RPMI7951 (cell line): ENCODE measurements at places on chromosomes 5 and 9. TPM values are rescaled to one million over a fixed set of nuclear protein-coding genes. Genes with fewer than 3 reads are reported as not detected.

- no peak for DNase-seq
These were observed 390.7 kb downstream of the PLK2 start for GRCh38 chr5:58069016-58069705.

- DNase-seq = peak; percentile 52
These were observed 82.8 kb downstream of the DAP start for GRCh38 chr5:10678244-10678643.

GRCh38 chr9:76594764-76595424, 135.9 kb downstream of the GCNT1 start:
- no peak for DNase-seq

- no peak for DNase-seq
These were observed 21.4 kb upstream of the ALDOB start for GRCh38 chr9:101457003-101457402.

GRCh38 chr5:108629779-108630528, 117.7 kb upstream of the FER start:
- no peak for DNase-seq

DNA sequence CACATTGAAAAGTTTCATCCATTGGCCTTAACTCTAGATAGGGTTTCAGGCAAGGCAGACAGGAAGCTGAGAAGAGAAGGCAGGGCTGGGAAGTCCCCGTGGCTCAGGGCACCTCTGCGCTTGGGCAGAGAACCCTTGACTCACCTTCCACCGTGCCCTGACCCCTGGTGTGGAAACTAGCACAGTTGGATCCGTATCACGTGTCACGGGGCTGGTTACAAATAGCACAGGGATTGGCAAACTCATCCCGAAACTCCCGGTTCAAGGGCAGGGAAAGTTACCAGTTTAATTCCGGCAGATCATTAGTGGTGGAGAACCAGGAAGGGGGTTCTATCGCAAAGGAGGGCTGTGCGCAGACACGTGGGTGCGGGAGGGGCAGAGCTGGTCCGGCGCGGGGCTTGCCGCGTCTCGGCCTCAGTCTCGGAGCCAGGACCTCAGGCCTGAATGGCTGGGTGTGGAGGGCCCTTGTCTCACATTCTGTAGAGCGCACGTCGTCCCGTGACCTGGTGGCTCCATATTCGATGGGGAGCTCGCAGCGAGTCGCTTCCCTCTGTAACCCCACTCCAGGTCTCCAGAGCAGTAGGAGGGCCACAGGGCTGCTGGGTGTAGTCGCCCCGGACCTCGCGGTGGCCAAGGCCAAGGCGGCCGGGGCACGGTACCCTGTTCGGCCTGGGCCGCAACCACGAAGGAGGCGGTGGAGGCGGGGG, 771 bp upstream of the TMEM171 start:
- no peak for DNase-seq

DNA sequence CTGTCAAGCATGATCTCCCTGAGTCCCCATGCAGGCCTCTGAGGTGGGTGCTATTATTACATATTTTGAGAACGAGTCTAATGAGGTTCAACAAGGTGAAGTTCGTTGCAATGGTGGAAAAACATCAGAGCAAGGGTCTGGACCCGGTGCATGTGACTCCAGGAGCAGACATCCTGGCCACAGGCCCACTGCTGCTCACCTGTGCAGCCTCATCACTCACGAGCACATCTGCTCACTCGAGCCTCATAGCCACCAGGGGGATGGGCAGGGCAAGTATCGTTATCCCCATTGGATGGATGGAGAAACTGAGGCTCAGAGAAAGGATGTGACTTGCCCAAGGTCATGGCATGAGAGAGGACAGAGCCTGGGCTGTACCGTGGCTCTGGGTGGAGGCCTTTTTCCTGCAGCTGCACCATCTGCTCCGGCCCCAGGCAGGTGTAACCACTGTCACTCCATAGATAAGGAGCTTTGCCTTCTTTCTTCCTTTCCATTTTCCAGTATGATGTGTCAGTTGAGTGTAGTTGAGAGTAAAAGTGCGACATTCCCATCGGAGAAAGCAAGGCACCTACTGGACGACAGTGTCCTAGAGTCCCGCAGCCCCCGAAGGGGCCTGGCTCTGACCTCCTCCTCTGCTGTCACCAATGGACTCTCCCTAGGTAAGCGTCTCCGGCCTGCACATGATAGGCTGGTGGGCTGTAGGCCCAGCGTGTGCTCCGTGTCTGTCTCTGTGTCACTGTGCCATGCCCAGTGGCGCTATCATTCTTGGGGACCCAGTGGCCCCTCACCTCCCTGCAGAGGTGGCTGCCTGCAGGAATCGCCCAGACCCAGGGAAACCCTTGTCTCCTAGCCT, 68.4 kb upstream of the GARNL3 start:
- no peak for DNase-seq

DNA sequence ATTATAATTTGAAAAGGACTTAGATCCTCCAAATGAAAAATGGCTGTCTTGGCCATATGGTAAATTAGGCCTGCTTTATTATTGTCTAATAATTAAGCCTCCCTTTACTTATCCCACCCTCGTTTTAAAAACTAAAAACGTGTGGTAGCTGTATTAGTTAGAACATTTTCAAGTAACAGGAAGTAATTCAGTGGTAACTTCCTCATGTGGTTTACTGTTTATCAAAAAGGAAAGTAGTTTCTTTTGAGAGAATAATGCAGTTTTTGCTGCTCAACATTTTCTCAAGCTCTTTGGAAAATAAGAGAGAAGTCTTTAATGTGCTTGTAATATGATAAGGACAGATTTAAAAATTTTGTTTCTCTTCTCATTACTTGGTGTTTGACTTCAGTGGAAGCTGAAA, 26.0 kb downstream of the ZCCHC7 start:
- no peak for DNase-seq

The OCLN gene
- total RNA-seq = 0.59 and 0.60 TPM in 2 replicates
